ENCODE measurements at places on chromosomes 12 and 14. TPM values are rescaled to one million over a fixed set of nuclear protein-coding genes. Genes with fewer than 3 reads are reported as not detected.

TRMT5 gene
- 12.3 TPM for total RNA-seq

RIMBP2 gene
- 1.0 TPM for total RNA-seq

SYNE3 gene
- total RNA-seq, result 61.5 TPM

GPRC5A gene
- total RNA-seq, result 36.6 TPM

CACNA2D4 gene
- 9.7 TPM for total RNA-seq

MAP1LC3B2 gene
- 1.0 TPM for total RNA-seq

KLHL33 gene
- total RNA-seq, result 1.3 TPM

GRCh38 chr12:85580562-85581168 lies 255.5 kb downstream of the RASSF9 start:
- DNase-seq, result no peak
- no peak overlapping the region for H3K27ac ChIP-seq
- H3K4me1 ChIP-seq, result no peaks in the 10 kb centered on the region
- H3K27me3 ChIP-seq, result no peaks in the 10 kb centered on the region
- H3K36me3 ChIP-seq, result no peaks in the 10 kb centered on the region

DNA sequence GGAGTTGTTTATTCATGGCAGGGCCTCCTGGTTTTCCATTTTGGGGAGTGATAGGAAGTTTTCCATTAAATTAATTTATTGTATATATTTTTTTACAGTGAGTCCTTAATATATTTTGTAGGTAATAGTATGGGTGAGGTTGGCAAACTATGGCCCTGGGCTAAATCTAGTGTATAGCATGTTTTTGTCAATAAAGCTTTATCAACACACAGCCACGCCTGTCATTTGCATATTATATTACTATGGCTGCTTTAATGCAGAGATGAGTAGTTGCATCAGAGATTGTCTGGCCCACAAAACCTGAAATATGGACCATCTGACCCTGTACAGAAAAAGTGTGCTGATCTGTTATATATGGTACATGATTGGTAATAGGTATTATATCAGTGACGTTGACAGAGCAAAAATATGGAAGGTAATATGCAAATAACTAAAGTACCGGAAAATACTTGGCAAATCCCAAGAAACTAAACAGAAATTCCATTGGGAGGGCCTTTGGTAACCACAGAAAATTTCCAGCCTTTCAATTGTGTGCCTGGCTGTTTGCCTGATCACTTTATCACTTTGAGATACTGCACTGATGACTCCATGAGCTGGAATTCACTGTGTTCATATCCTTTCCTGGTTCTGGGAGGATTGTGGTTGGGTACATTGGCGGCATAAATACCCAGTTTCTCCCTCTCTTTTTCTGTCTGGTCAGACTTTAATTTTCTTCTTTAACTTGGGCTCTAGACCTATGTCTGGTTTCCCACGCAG lies 61.7 kb upstream of the RFLNA start:
- H3K27me3 ChIP-seq, result no peaks in the 10 kb centered on the region
- H3K27ac ChIP-seq, result no peak overlapping the region
- H3K4me1 ChIP-seq, result no peaks in the 10 kb centered on the region
- no peaks in the 10 kb centered on the region for H3K36me3 ChIP-seq
- no peak for DNase-seq

GRCh38 chr12:26895672-26896071 lies 42.1 kb downstream of the INTS13 start:
- no peaks in the 10 kb centered on the region for H3K27me3 ChIP-seq
- no peak overlapping the region for H3K4me3 ChIP-seq

DNA sequence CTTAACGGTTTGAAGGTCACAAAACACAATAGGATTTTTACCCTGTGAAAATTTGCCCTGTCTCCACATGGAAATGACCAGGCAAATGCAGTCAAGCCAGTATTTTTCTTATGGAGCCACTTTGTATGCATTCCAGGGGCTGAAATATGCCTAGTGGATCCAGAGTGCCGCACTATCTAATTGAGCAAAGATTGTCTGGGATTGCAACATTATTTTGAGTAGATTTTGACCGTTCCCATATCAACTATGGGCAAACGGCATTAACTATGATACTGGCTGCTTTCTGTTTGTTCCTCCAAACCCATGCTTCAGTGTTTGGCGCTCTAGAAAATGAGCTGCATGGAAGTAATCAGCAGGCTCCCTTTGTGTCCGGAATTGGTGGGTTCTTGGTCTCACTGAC lies 223.0 kb downstream of the BTG1 start:
- DNase-seq, result no peak
- no peaks in the 10 kb centered on the region for H3K4me1 ChIP-seq
- no peaks in the 10 kb centered on the region for H3K27me3 ChIP-seq
- no peak overlapping the region for H3K27ac ChIP-seq
- H3K4me3 ChIP-seq, result no peak overlapping the region

- DNase-seq, result no peak
- H3K27ac ChIP-seq, result no peak overlapping the region
- no peak overlapping the region for H3K4me3 ChIP-seq
- no peaks in the 10 kb centered on the region for H3K4me1 ChIP-seq
- no peaks in the 10 kb centered on the region for H3K36me3 ChIP-seq
- no peaks in the 10 kb centered on the region for H3K27me3 ChIP-seq
These were observed 198.5 kb upstream of the PWP1 start for GRCh38 chr12:107487011-107487680.

DNA sequence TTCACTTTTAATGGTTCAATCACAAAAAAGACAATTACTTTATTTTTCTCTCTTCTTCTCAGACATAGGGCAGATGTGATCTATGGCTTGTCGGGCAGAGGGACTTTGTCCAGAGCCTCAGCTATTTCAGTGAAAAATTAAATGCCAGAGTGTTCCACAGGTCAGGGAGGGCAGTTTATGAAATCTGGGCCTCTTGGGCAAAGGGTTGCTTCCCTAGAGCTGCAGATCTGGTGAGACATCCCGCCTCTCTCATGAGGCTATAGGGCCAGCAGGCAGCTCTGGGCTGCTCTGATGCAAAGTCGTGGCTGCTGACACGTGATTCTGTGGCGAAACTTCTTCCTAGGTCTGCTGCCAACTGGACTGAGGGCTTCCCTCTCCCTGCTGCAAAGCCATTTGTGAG lies 6.0 kb downstream of the CLMN start:
- no peak overlapping the region for H3K4me3 ChIP-seq
- no peaks in the 10 kb centered on the region for H3K27me3 ChIP-seq
- DNase-seq, result peak; percentile 88
- H3K27ac ChIP-seq, result no peak overlapping the region

DNA sequence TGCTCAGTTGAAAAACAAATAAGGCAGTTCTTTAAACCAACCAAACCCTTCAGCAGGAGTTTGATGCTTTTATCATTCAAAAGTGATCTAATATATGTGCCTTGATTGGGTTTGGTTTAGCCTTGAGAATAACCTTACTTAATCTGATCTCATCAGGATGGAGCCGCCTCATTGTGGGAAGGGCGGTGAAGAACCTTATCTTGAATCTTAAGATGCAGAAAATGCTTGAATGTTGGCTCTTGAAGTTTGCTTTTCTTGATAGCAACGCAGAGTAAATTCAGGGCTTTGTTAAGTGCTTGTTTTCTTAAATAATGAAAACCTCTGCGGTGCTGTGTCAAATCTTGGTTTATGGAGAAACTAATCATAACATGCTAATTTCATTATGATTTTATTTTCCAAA lies 138.2 kb downstream of the MON2 start:
- peak overlapping the region; percentile 94 for H3K4me3 ChIP-seq
- peaks cover 3% of the 10 kb centered on the region for H3K4me1 ChIP-seq
- H3K27ac ChIP-seq, result no peak overlapping the region
- no peaks in the 10 kb centered on the region for H3K27me3 ChIP-seq
- no peaks in the 10 kb centered on the region for H3K36me3 ChIP-seq

DNA sequence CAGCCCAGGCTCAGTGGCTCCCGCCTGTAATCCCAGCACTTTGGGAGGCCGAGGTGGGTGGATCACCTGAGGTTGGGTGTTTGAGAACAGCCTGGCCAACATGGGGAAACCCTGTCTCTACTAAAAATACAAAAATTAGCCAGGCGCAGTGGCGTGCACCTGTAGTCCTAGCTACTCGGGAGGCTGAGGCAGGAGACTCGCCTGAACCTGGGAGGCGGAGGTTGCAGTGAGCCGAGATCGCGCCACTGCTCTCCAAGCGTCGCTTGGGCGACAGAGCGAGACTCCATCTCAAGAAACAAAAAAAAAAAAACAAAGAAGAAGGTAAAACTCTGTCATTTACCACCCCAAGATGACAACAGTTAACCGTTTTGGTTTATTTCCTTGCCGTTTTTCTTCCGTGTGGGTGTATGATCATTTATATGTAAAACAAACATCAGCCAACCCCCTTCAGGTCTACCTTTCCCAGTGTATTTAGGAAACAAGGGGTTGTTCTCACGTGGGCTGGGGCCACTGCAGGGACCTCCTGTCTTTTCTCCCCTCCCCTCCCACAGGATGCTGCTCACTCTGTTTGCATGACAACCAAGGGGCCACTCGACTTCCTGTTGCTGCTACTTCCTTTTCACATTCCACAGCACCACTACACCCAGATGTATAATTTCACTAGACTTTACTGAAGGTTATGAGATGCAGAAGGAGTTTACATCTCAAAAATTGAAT lies 13.6 kb downstream of the TTC9 start:
- H3K36me3 ChIP-seq, result peaks cover 4% of the 10 kb centered on the region
- no peak for DNase-seq

- DNase-seq, result no peak
- no peaks in the 10 kb centered on the region for H3K27me3 ChIP-seq
- no peak overlapping the region for H3K27ac ChIP-seq
These were observed 161.0 kb downstream of the SLC38A4 start for GRCh38 chr12:46664761-46665287.

DNA sequence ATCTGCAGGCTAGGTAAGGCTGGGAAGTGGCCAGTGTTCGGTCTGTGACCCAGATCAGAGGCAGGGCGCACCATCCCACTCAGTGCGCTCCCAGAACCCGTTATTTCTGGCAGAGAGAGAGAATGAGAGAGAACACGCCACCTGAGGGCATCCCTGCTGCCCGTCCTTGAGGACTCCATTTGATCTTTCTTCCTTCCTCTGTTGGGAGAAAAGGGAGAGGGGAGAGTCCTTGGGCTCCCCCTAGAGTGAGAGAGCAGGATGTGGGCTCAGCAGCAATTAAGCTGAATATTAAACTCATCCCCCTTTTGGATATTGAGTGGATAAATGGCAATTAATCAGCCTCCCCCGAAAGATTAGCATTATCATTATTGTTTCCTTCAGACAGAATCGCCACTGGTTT lies 70.6 kb downstream of the IFT43 start:
- H3K27me3 ChIP-seq, result no peaks in the 10 kb centered on the region
- H3K4me3 ChIP-seq, result no peak overlapping the region
- no peaks in the 10 kb centered on the region for H3K36me3 ChIP-seq
- no peak for DNase-seq

GRCh38 chr12:92110083-92110640 lies 35.5 kb downstream of the BTG1 start:
- H3K36me3 ChIP-seq, result no peaks in the 10 kb centered on the region
- DNase-seq, result no peak
- no peak overlapping the region for H3K4me3 ChIP-seq
- no peak overlapping the region for H3K27ac ChIP-seq
- H3K27me3 ChIP-seq, result no peaks in the 10 kb centered on the region

DNA sequence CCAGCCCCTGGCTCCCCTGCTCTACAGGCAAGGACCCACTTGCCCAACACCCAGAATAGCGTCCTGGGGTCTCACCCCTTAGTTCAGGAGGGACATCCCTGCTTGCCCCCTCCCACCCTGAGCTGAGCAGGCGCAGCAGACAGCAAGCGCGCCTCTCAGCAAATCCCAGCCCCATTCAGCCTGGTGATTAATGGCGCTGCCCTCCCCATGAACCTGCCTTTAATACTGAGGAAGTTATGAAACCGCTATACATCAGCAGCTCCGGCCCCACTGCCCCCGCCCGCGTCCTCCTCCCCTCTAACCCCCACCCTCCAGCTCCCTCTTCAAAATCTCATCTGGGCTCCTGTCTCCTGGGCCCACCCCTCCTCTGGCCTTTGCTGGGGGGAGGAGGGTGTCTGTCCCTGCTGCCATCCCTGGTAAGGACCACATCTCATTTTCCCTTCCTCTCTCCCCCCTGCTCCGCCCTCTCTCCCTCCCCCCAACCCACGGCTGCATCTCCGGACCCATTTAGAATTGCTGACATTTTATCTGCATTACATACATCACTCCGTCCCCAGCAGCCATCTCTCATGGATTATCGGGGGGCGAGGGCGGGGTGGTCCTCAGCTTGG lies 7.1 kb upstream of the SMUG1 start:
- H3K36me3 ChIP-seq, result no peaks in the 10 kb centered on the region
- H3K27me3 ChIP-seq, result no peaks in the 10 kb centered on the region
- no peak for DNase-seq
- no peak overlapping the region for H3K4me3 ChIP-seq
- no peaks in the 10 kb centered on the region for H3K4me1 ChIP-seq

GRCh38 chr12:52552055-52552454 lies 890 bp downstream of the KRT71 start:
- H3K27me3 ChIP-seq, result no peaks in the 10 kb centered on the region
- no peaks in the 10 kb centered on the region for H3K4me1 ChIP-seq

Data from aorta (tissue), 5 donors.